ENCODE measurements at places on chromosomes 12 and 14.
A peak's percentile ranks its signal among the peaks of the same experiment; 100 is the strongest.

GRCh38 chr14:92944976-92945375 lies 22.0 kb downstream of the CHGA start:
- no peak for DNase-seq

DNA sequence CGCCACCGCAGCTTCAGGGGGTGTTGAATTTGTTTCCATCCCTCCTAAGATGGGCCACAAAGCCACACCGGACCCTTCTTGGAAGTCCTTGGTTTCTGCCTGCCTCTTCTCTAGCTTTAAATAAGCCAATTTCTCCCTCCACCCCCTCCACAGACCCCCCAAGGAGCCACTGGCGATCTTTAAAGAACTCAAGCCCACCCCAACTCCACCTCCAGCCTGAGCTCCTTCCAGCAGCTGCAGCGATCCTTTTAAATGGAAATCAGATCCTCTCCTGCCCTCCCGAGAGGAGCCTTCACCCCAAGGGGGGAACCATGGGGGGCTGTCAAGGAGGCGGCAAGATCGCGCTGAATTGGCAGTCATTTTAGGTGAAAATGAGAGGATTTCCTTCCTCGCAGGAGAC lies 133.1 kb downstream of the NCOR2 start:
- DNase-seq: no peak

DNA sequence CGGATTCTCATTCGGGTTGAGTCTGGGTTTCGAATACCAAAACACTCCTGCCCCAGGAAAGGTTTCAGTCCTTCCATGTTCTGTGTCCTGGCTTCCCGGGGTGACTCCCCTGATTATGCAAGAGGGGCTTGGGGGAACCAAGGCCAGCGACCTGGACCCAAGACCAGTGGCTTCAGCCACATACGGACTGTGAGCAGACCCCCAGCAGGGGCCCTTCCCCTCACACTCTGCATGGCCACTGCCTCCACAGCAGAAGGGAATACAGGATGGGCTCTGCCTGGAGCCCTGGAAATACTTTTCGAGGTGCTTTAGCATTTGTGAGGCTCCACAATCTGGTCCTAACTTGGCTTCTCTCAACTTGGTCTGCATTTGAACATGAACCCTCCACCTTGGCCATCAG lies 19.1 kb downstream of the HDAC7 start:
- DNase-seq: no peak

GRCh38 chr12:7130701-7131501 lies 730 bp downstream of the CLSTN3 start:
- peak; percentile 70 for DNase-seq

DNA sequence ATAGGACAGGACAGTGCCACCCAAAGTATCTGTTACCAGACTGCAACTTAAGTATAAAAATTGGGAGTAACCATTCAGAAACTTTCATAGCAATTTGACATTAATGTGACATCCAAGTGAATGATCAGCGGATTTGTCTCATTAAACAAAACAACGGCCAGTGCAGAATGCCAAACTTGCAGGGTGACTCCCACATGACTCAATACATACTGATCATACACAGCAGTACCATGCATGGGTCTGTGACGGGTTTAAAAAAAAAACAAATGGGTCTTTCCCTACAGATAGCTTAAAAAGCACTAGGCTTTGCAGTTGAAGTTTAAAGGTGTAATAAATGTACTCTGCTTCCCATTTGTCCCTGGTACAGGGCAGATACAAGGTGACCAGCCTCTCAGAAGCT lies 116.6 kb downstream of the SLC35F4 start:
- DNase-seq: peak; percentile 54
